ENCODE measurements at places on chromosomes 7 and 10.

DNA sequence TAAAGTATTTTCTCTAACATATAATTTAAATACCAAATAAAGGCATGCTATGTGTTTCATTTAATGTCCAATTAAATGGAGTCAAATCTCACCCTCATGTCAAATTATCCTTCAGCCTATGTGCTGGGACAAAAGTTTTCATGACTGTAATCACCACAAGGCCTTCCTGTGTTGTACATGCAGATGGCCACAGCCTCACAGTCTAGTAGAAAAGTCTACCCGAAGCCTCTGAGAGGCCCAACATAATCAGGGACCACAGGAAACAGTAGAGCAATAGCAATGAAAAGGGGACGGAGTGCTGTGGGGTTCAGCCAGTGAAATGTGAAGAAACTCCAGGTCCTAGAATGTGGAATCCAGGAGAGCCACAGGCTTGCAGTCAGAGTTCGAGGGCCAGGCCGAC is 140.2 kb upstream of the KLF6 start:
- DNase-seq: no peak

DNA sequence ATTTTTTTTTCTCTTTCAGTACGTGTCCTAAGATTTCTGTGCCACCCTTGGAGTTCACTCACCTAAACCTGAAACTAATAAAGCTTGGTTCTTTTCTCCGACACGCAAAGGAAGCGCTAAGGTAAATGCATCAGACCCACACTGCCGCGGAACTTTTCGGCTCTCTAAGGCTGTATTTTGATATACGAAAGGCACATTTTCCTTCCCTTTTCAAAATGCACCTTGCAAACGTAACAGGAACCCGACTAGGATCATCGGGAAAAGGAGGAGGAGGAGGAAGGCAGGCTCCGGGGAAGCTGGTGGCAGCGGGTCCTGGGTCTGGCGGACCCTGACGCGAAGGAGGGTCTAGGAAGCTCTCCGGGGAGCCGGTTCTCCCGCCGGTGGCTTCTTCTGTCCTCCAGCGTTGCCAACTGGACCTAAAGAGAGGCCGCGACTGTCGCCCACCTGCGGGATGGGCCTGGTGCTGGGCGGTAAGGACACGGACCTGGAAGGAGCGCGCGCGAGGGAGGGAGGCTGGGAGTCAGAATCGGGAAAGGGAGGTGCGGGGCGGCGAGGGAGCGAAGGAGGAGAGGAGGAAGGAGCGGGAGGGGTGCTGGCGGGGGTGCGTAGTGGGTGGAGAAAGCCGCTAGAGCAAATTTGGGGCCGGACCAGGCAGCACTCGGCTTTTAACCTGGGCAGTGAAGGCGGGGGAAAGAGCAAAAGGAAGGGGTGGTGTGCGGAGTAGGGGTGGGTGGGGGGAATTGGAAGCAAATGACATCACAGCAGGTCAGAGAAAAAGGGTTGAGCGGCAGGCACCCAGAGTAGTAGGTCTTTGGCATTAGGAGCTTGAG is at the start of gene CFTR:
CFTR (plus strand) TSS at position 801 of the 830 bp plus-strand sequence. CDS start 70 bp downstream, outside the sequence.
- DNase-seq: no peak

GRCh38 chr7:129332254-129333035 is 101.8 kb upstream of the STRIP2 start:
- DNase-seq: no peak

GRCh38 chr10:95346715-95347401 is 56.1 kb upstream of the PDLIM1 start:
- no peak for DNase-seq

Data from stimulated activated CD4-positive, alpha-beta T cell treated with anti-CD3 and anti-CD28 coated beads, Interleukin-2, amount 100 ng/mL, for 24 hours (primary cell).